ENCODE measurements at places on chromosomes 5 and 9.

GRCh38 chr5:10760096-10760920 is 726 bp downstream of the DAP start:
- DNase-seq = peak; percentile 66

GRCh38 chr9:116152941-116153764 is 438 bp upstream of the PAPPA start:
- DNase-seq = no peak

DNA sequence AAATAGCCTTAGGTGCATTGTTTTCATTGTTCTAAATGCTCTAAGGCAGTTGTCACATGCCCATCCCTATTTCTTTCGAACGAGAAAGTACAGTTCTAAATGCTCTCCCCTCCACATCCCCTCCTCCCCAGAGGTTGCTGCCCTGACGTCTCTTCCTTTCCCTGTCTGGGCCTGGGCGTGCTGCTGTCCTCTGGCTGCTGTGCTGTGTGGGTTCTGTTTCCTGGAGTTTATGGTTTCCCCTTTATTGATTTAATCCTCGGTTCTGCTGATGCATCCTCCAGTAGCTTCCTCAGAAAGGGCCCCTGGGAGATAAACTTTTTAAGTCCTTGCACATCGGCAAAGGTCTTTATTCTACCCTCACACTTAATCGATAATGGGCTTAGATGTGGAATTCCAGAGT is 48.8 kb downstream of the MVB12B start:
- DNase-seq = no peak

DNA sequence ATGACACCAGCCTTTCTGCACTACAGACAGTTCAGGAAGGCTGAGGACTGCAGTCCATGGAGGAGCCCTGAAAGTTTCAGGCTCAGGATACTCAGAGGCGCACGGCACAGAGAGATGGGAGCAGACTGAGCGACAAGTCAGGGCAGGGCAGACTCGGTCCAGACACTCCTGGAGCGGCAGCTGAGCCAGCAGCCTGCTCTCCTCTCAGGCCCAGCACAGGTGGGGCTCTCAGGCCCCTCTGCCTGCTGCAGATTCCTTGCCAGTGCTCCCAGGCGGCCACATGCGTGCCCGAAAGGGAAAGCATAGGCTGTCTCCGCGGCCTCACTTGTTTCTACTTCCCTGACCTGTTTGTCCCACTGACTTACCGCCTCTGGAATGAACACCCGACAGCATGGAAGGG is 228.3 kb downstream of the IRX2 start:
- DNase-seq = no peak

GRCh38 chr9:81430727-81431126 is 258.6 kb downstream of the TLE1 start:
- no peak for DNase-seq

- no peak for DNase-seq
These were observed 349.8 kb downstream of the HINT1 start for GRCh38 chr5:130815246-130815645.

- DNase-seq = no peak
These were observed 249.5 kb upstream of the PTGER4 start for GRCh38 chr5:40430101-40430710.

DNA sequence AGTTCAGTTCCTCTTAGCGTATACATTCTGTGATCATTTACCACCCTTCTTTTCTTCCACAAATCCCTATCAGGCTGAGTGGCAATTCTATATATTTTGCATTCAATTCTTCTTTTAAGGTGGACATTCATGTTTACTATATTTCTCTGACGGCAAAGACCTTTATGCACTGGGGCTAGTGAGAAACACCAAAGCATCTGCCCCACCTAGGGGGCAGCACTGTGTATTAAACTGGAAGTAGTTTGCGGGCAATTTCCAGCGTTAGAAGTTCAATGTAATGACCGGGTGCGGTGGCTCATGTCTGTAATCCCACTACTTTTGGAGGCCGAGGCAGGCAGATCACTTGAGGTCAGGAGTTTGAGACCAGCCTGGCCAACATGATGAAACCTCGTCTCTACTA is 27.9 kb upstream of the FBXL7 start:
- DNase-seq = no peak

DNA sequence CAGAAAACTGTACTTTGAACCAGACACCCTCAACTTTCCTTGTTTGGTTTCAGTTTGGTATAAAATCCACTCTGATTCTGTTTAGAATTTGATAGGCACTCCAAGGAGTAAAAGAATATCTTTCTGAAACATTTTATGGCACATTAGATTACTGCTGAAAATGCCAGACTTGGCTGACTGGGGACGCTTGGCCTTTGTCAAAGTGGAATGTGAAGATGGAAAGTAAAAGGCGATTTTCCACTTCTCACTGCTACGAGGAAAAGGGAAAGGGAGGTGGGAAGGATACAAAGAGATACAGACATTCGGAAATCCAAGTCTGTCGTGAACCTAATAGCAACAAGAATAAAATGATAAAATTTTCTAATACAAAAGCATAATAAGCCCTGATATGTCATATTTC is 203.9 kb downstream of the DMRT2 start:
- no peak for DNase-seq

DNA sequence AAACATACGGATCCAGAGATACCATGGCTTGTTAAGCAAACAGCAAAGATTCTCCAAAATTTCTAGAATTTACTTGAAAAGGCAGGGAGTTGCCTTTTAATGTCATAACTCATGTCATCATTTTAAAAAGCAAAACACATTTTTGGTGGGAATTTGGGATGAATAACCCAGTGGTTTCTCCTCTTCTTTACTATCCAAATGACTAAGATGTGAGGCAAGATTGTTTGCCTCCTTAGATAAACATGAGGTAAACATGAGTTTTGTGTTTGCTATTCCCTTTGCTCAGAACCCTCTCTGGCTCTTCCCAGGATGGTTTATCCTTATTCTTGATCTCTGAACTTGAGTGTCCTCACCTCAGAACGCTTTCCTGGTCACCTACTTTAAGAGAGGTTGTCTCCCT is 267.0 kb downstream of the EBF1 start:
- no peak for DNase-seq

- DNase-seq = no peak
These were observed 618.4 kb downstream of the CDH9 start for GRCh38 chr5:26419987-26420386.

DNA sequence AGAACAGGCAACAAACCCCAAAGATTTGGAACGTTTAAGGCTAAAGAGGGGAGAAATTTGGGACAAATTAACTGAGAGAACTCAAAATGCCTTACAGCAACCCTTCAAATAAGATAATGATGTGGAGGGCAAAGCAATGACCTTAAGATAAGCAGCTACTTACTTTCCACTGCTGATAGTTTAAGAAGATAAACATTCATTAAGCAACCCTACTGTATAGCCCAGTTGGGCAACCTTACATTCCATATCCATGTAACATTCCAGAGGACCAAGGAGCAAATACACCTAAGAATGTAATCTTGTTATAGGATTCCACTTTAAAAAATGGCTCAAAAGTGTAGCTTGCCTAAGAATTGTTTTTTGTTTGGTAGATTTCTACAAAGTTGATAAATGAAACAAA is 14.8 kb downstream of the ETF1 start:
- DNase-seq = no peak

- no peak for DNase-seq
These were observed 74.2 kb upstream of the SUSD1 start for GRCh38 chr9:112249277-112249676.

DNA sequence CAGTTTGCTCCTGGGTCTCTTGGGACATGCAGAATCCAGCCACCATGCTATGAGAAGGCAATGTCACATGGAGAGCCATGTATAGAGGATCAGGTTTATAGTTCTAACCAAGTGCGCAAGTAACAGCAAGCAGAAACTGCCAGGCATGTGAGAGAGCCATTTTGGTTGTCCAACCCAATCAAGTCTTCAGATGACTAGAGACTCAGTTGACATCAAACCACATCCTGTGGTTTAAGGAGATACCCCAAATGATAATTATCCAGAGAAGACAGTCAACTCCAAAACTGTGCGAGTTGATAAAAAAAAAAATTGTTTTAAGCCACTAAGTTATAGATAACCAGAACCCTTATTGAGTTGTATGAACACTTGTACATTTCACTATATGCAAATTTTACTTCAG is 40.2 kb downstream of the TMEM232 start:
- DNase-seq = no peak

DNA sequence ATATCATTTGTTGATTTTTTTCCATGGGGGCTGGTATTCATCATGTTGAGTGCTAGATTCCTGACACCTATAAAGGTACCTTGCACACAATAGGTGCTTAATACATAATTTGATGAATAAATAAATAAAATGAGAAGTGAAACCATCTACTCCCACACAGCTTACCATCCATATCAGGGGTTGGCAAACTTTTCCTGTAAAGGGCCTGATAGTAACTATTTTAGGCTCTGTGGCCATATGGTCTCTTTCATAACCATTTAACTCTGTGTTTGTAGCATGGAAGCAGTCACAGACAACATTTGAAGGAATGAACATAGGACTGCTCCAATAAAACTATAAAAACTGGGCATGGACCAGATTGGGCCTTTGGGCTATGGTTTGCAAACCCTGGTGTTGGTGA is 100.3 kb downstream of the GCNT1 start:
- no peak for DNase-seq

DNA sequence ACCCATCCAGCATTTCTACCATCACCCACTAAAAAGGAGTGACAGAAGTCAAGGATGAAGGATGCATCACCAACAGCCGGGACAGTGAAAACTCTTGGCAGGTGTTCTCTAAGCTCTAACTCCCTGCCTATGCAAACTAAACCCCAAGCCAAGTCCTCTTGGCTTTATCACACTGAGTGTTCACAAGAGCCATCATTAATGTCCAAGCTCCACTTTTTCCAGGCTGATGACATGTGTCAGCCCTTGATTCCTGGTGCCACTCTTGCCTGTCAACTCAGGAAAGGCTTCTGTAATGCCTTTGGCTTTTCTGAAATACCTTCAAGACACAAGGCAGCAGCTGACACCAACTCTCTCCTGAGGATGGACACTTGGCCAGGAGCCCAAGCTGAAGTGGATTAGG is 86.9 kb downstream of the NR6A1 start:
- no peak for DNase-seq

- DNase-seq = no peak
These were observed 567.2 kb downstream of the EFNA5 start for GRCh38 chr5:107103522-107103921.

GRCh38 chr5:55750499-55750898 is 12.6 kb downstream of the DDX4 start:
- DNase-seq = no peak

DNA sequence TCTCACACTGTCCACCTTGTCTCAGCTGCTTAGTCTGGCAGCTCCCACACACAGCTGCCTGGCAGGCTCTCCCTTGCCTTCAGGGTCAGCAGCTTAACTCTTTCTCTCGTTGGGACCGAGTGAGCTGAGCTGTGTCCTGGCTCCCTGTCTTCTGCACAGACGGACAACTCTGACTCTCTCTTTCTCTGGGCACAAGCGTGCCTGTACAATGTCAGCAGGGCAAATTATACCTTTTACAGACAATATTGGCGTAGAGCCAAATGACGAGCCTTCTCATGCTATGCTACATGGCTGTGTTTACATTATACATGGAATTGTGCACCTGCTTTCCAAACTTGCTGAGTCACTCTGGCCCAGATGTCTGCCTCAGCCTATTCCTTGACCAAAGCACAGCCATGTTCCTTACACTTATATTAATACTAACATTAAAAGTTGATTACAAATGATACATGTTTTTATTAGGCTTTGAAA is 188.6 kb downstream of the CYLC2 start:
- DNase-seq = no peak

GRCh38 chr9:100419166-100419565 is 7.8 kb upstream of the MSANTD3 start:
- DNase-seq = no peak

GRCh38 chr9:93459432-93459847 is 6.1 kb upstream of the FAM120AOS start:
- no peak for DNase-seq

DNA sequence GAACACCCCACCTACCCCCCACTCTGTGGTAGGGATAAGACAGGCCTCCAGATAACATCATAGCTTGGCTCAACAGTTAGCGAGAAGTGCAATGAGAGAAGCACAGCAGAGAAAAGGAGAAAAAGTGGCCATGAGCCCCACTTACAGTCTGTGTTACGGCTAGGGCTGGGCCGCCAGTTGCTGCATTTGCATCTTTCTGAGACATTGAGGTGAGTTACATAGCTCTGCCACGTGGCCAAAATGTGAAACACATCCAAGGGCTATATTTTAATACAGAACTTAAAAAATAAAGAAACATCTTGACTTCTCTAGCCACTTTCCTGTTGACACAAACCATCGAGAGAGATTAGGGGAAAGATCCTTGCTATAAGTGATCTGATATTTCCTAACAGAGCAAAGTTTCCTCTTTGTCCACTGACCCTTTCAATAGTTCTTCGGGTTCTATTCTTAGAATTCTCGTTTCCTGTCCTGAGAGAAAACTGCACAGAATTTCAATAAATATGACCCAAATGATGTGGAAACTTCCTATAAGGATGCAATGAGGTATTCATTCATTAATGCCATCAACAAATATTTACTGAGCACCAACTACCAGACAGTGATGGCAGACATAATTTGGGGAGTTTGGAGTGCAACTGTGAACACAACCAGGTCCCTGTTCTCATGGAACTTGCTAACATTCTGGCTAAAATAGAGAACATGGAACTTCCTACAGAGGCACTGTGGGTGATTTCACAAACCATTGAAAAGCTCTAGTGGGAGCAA is 3.2 kb upstream of the TLE4 start:
- DNase-seq = no peak

DNA sequence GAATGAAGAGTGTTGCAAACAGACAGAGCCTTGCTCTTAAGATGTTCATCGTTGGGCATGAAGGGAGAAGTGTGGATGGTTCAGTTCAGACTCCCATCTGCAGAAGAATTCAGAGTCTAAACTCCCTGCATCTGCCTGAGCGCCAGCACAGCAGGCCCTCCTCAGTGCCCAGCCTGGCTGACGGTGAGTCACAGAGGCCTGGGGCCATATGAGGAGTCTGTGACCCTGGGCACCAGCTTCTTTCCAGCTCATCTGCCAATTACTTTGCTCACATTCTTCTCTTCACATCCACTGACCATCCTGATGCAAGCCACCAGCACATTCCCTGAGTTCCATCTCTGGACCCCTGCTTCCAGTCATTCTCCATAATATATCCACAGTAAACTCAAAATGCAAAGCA is 401.1 kb upstream of the TRPC7 start:
- DNase-seq = no peak

DNA sequence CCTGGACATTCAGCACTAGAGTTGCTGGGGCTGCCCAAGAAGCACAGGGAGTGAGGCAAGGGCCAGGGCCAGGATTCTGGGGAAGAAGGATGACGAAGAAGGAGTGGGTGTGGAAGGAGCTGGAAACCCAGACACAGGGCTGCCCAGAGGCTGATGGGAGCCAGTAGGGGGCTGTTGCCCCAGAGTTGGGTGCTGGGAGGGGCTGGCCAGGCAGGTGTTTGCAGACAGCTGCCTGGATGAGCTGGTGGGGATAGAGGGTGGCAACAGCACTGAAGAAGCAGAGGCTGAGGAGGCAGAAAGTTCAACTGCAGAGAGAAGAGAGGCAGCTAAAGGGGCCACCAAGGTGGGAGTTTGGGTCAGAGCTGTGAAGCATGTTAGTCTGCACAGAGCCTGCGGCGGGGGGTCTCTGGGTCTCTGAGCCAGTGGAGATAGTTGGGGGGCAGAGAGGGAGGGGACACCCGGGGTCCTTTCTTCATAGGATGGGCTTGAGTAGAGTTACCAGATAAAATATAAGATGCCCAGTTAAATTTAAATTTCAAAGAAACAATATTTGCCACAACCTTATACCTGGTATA is 2.5 kb upstream of the AQP7 start:
- no peak for DNase-seq

Measured in CMK (cell line).